ENCODE measurements at places on chromosomes 7 and 10. TPM values are rescaled to one million over a fixed set of nuclear protein-coding genes. Genes with fewer than 3 reads are reported as not detected.
A peak's percentile ranks its signal among the peaks of the same experiment; 100 is the strongest.

DNA sequence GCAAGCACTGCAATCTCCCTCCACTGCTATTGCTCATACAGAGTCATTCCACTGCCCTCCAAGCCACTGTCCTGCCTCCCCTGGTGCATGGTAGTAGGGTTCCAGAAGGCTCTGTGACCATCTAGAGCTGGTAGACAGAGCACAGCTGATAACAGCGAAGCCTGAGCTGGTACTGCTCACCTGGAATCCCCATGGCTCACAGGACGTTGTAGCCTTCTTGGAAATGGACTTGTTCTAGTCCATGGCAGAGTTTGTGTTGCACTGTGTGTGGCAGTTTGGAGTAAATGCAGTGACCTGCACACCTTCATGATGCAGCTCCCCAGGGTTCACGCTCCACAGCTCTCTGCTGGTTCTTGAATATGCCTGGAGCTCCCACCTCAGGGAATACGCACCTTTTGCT is 67.0 kb downstream of the ITGA8 start:
- DNase-seq: no peak

DNA sequence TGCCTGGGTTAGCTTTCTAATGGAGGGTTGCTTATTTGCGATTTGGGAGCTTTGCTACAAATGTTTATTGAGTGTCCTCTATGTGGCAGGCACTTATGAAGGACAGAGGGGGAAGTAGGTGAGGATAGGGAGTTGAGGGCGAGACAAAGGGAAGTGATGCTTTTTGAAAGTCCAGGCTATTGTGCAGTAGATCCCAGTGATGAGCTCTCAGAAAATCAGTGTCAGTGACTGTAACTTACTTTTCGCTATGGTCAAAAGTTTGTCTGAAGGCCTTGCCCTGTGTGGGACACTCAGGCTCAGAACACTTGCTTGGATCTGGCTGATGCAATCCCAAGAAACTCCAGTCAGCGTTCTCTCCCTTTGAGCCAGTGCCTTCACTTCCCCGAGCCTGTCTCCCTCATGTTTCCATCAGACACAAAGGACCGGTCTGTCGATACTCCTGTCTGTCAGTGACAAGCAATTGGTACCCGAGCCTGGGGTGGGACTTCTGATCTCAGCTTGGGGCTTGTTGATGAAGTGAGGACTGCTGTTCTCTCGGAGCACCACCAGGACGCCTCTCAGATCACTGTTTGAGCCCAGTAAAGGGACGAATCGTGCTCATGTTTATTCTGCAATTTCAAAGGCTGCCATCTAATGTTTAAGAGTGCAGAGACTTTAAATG is 63.1 kb upstream of the SORCS3 start:
- DNase-seq: no peak

DNA sequence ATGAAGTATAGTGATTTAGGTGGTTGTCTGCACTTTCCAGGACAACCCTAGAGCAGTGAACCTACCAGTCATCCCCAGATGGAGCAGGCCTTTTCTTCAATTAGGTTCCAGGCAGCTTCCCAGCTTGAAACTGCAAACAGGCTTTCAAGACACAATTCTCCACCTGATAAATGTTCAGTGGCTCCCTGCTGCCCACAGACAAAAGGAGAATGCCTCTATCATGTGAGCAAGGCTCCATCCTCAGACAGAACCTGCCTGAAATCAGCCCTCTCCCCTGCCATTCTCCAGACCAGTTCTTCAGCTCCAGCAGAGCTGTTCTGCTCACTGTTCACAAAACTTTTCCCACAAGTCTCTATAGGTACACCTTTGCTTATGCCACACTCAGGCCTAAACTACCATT is 22.1 kb downstream of the RELN start:
- DNase-seq: no peak

- no peak for DNase-seq
These were observed 136.9 kb downstream of the SLIT1 start for GRCh38 chr10:97048649-97049427.

DNA sequence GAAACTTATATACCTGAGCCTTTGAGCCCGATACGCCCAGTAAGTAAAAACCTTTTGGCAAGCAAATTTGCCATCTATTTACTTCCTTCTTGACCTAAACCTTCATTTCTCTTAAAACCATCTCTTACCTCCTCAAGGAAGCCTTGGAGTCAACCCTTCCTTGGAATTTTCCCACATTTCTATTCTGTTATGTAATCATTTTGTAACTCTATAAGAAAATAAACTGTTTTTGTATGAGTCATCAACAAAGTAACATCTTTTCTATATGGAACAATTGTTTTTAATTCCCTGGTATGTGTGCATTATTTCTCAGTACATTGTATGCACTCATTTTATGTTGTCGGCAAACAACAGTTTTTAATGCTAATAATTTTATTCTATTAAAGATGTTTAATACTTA is 162.0 kb downstream of the TEX36 start:
- no peak for DNase-seq

- peak; percentile 62 for DNase-seq
These were observed 165.9 kb upstream of the PPP1R3A start for GRCh38 chr7:114084472-114085312.

DNA sequence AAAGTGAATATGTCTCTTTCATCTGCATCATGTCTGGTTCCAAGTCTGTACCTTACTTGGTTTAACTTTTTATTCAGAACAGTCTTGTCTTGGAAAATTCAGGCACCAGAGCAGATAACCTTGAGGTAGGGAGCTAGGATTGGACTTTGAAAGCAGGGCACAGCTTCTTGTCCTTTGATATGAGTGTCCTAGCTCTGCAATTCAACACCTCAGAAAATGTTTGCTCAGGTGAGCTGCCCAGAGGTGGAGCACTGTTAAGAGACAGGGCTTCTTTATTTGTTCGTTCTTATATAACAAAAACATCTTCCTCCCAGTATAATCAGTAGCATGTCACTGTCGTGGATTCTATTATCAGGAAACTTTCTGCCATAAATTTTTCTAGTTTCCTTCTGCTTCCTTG is 118.3 kb downstream of the LRRC4 start:
- DNase-seq: peak; percentile 46

The CDNF gene
- total RNA-seq: 7.6 TPM

The RASA4B gene
- total RNA-seq: 0.52 TPM
